ENCODE measurements at places on chromosomes 12 and 14. TPM values are rescaled to one million over a fixed set of nuclear protein-coding genes. Genes with fewer than 3 reads are reported as not detected.
A peak's percentile ranks its signal among the peaks of the same experiment; 100 is the strongest.

- peaks cover 5% of the 10 kb centered on the region for H3K4me1 ChIP-seq
- DNase-seq, result no peak
- no peak overlapping the region for H3K27ac ChIP-seq
- H3K4me3 ChIP-seq, result no peak overlapping the region
Observed at GRCh38 chr14:90455100-90455571, 58.3 kb downstream of the CALM1 start.

- H3K4me1 ChIP-seq, result no peaks in the 10 kb centered on the region
- no peaks in the 10 kb centered on the region for H3K36me3 ChIP-seq
- H3K27ac ChIP-seq, result no peak overlapping the region
- no peak for DNase-seq
- no peak overlapping the region for H3K4me3 ChIP-seq
Observed at GRCh38 chr12:39772821-39773259, 153.2 kb upstream of the ABCD2 start.

GRCh38 chr12:39077226-39077625, 171.8 kb upstream of the CPNE8 start:
- H3K27me3 ChIP-seq, result peaks cover 1% of the 10 kb centered on the region
- H3K4me1 ChIP-seq, result no peaks in the 10 kb centered on the region
- H3K36me3 ChIP-seq, result no peaks in the 10 kb centered on the region
- no peak overlapping the region for H3K4me3 ChIP-seq

DNA sequence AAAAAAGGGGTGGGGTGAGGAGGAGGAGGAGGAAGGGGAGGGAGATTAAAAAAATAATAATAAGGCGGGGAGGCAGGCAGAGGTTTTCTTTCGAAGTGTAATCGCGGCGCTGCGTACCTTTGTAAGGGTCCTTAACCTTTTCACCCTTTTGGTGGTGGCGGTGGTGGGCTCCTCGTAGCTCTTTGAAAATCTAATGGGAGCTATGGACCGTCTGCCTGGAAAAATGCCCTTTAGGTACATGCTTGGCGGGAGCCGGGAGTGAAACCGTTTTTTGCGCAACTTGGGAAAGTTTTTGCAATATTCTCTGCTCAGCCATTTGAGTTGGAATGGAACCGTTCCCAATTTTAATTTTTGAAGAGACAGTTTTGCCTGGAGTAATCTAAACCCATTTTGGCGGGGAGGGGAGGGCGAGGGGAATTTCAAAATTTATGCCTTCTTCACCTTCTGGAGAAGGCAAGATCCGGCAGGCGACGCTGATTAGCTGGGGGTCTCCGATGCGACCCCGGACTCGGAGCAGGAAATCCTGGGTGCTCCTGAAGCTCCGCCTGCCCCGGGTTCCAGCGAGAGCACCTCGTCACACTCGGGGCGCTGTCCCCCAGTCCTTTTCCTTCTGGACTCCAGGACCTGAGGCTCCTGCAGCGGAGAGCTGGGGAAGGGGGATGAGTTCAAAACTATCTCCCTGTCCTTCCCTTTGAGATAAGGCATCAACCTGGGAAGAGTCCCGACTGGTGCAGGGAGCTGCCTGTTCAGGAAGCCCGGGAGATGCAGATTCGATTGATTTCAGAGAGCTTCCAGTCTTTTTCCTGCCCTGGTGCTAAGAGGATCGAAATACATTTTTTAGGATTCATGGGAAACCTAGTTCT, 74.6 kb upstream of the TBX5 start:
- DNase-seq, result no peak
- no peak overlapping the region for H3K27ac ChIP-seq
- H3K27me3 ChIP-seq, result peaks cover 42% of the 10 kb centered on the region
- no peaks in the 10 kb centered on the region for H3K4me1 ChIP-seq
- H3K4me3 ChIP-seq, result no peak overlapping the region

DNA sequence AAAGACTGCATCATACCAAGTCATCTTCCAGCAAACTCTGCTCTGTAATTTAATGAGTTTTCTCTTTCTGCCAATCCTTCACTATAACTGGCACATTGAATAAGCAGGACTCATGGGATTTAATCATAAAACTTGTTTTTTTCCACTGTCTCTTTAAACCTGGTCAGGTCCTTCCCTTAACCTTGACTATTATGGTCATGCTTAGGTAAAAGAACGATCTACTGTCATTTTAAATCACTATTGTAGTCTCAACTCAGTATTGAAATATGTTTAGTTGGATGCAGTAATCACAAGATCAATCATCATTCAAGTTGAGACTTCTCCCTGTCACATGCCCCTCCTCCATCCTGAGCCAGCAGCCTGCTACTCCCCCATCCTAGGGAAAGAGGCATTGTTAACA, 56.1 kb downstream of the SLC35F4 start:
- H3K4me3 ChIP-seq, result no peak overlapping the region
- DNase-seq, result no peak
- H3K27ac ChIP-seq, result no peak overlapping the region
- no peaks in the 10 kb centered on the region for H3K36me3 ChIP-seq

SRP54 gene
- 73.6 TPM for total RNA-seq

SOAT2 gene
- total RNA-seq, result not detected

KRT73 gene
- 0.09 TPM for total RNA-seq

PTCSC3 gene
- not detected for total RNA-seq

SALL2 gene
- 1.6 TPM for total RNA-seq

DNA sequence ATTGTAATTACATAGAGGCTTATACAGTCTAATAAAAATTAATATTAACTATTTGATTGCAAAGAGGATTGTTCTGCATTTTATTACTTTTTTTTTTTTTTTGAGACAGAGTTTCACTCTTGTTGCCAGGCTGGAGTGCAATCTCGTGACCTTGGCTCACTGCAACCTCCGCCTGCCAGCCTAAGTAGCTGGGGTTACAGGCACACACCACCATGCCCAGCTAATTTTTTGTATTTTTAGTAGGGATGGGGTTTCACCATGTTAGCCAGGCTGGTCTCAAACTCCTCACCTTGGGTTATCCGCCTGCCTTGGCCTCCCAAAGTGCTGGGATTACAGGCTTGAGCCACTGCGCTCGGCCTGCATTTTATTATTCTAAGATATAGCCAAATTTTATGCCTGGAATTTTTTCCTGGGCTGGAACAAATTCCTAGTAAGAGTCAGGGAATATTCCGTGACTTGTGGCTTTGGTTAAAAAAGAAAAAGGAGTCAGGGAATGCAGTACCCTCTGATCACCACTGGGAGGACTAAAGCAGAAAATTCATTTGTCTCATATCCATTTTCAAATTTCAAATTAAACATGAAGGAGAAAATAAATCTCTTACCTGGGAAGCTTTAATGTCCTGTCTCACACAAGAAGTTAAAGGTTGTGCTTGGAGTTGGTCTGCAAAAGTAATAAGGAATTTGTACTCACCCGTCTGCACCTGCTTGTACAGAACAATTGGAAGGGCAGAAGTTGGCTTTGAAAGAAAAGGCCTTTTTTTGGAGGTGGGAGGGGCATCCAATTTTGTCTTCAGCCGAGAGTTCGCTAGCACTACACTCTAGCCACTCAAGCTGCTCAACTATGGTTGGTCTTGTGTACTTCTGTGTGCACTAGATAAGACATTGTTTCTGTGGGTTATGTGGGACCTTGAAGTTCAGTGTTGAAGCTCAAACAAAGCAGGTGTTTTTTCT, 8.7 kb downstream of the MARK3 start:
- peak; percentile 66 for DNase-seq
- peak overlapping the region; percentile 59 for H3K27ac ChIP-seq
- H3K36me3 ChIP-seq, result peaks cover 1% of the 10 kb centered on the region

ENDOU gene
- 0.09 TPM for total RNA-seq
